ENCODE measurements at places on chromosomes 12 and 14.

GRCh38 chr14:60348211-60348610 is 99.2 kb downstream of the PPM1A start:
- DNase-seq, result no peak

DNA sequence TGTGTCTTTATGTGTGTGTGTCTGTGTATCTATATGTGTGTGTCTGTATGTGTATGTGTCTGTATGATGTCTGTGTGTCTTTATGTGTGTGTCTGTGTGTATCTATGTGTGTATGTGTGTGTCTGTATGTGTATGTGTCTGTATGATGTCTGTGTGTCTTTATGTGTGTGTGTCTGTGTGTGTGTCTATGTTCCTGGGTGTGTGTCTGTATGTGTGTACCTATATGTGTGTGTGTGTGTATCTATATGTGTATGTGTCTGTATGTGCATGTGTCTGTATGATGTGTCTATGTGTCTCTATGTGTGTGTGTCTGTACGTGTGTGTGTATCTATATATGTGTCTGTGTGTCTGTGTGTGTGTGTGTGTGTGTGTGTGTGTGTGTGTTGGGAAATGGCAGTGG is 19.0 kb upstream of the CD9 start:
- no peak for DNase-seq

GRCh38 chr14:78403278-78403815 is 233.2 kb downstream of the NRXN3 start:
- no peak for DNase-seq

- DNase-seq, result no peak
Measured at GRCh38 chr12:40559865-40560264, 132.4 kb upstream of the CNTN1 start.

GRCh38 chr12:57470970-57471656 is 8.6 kb downstream of the ARHGAP9 start:
- DNase-seq, result no peak

DNA sequence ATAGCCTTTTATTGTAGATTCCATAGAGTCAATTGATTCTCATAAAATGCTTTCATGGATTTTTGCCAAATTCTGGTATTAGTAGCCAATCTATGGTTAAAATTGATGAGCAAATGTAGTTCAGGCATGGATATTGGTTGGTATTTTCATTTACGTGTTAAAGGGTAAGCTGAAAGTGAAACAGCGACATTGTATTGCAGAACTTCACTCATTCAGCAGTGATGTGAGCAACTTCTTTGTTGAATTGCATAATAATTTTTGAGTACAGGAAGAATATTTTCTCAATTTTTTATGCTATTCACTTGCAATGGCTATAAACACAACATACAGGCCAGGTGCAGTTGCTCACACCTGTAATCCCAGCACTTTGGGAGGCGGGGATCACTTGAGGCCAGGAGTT is 24.2 kb upstream of the FAM222A start:
- no peak for DNase-seq

- DNase-seq, result no peak
Measured at GRCh38 chr12:123041042-123041531, 60.6 kb downstream of the ARL6IP4 start.

DNA sequence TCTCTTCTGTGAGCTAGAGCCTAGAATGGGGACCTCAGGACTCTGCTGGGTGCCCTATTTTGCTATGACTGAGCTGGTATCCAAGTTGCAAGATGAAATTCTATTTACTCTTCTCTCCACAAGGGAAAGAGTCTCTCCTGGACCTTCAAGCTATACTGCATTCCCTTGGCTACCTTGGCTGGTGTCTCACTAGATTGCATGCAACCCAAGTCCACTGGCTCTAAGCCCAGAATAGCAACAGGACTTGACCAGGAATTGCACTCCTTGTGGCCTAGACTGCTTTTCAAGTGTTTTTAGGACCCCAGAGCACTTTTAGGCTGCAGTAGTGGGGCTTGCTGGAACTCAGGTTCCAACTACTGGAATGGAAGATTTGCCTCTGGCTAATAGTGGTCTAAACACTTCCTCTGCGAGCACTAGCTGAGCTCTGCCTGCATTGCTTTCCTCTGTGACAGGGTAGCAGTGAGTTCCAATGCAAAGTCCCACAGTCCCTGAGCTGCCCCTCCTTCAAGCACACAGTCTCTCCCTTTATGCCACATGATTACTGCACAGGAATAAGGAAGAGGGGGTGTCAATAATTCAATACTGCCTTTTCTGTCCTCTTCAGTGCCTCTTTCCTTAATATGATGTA is 1009.1 kb upstream of the FLRT2 start:
- DNase-seq, result no peak

- DNase-seq, result no peak
Measured at GRCh38 chr12:1741154-1741949, 50.5 kb downstream of the ADIPOR2 start.

DNA sequence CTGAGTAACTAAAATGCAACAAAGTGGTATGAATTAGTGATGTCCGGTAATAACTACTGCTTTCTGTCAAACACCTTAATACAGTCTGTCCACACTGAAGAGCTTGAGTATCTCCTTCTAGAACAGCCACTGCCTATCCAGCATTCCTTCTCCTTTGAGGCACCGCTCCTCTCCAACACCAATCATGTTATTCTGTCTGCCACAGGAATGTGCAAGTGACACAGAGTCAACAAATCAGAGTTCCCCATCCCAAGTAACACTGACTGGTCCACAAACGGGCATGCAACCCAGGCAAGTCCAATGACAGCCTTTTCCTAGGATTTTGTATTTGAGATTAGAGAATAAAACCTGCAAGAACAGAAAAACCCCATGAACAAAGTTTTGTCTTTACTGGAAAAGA is 3.8 kb downstream of the GXYLT1 start:
- DNase-seq, result no peak

GRCh38 chr14:58992935-58993334 is 195.5 kb upstream of the DAAM1 start:
- DNase-seq, result no peak

DNA sequence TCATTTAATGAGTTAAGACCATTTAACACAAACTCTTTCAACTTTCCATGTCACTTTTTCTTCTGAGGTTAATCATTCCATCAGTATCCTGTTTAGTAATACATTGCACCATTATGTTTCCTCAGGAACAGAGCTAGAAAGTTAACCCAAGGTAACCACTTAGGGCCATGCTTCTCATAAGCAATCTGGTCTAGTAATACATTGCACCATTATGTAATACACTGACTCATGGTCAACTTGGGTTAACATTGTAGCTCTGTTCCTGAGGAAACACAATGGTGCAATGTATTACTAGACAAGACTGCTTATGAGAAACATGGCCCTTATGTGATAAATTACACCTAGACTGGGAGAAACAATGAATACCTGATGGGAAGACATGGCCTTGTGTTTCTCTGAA is 21.7 kb downstream of the ERH start:
- DNase-seq, result no peak

GRCh38 chr12:121678716-121679300 is 9.4 kb upstream of the MORN3 start:
- no peak for DNase-seq

GRCh38 chr14:94970941-94971730 is 186.2 kb downstream of the DICER1 start:
- DNase-seq, result no peak

DNA sequence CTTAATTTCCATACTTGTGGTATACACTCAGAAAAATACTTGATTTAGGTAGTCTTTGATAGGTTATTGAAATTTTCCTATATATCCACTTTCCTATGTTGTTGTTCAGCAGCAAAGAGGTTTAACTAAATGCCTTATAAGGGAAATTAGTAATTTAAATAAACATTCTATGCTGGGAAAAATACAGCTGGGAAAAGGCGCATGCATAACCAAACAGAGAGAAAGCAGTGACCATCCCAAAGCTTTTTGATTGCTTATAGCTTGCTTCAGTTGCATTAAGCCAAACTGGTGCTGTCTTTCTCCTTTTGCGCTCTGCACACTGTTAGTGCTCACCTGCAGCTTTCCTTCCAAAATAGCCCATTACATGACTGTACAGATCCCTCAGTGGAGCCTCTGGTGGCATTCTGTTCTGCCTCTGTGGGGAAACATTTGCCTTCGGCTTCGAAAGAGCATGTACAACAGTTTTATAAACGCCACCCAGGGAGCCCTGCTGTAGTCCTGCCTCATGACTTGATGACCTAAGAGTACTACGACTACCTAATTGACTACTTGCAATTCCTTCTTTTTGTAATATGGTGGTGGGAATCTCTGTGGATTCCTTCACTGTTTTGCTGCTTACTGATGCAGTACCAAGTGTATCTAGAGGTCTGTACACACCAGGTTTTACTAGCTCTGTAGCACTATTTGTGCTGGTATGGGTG is 120.8 kb downstream of the RALGAPA1 start:
- no peak for DNase-seq

DNA sequence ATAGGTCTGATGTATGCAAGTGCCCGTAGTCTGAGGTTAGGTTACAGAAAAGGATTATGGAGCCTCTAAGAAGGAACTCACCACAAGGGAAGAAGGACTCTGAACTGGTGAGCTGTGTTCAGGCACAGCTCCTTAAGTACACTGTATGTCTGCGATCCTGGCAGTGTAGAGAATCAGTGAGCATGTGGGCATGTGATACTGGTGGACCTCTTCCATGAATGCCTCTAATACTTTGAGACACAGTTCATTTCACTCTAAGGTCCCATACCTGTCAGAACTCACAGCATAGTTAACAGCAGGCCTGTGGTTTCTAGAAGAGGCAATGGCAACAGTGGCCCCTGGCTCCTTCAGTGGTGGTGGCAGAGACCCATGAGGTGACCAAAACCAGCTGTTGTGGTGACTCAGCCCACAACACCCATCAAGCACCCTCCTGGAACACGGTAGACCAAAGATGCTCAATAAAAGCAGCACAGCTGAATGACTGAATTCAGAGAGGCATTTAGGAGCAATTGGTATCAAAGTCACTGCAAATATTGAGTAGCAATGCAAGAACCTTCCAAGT is 6.9 kb upstream of the OR6J1 start:
- DNase-seq, result no peak

DNA sequence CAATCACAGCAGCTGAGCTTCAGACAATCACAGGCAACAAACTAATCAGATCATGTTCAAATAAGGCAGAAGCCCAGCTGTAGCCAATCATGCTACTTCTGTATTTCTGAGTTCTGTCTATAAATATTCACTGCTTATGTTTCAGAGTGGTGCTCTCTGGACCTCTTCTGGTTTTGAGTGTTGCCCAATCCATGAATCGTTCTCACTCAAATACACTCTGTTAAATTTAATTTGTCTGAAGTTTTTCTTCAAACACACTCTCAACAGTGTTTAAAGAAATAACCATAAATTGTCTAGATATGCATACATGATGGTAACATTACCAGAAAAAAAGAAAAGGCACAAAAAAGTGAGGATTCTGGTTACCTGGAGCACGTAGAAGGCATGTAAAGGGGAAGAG is 77.9 kb upstream of the BBS10 start:
- DNase-seq, result no peak

DNA sequence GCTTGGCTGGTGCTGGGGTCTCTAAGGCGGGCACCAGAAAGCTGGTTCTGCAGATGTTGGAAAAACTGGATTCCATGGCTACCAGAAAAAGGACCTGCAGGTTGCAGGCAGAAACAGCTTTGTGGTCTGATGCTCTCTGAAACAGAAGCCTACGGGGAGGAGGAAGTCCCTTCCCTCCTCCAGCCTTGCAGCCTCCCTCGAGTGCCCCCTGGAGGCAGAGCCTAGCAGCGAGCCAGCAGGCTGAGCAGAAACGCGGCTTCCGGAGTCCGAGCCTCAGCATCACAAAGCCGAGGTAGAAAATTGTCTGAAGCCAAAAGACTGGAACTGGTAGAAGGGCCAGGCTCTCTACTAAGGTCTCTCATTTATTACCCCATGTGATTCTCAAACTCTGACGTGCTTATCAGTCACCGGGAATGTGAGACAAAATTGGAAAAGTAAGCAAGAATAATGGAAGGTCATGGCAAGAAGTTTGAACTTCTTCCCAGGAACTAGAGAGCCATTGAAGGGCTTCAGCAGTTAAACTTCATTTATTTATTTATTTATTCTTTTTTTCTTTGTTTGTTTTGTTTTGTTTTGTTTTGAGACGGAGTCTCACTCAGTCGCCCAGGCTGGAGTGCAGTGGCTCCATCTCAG is 82.2 kb upstream of the CPSF6 start:
- DNase-seq, result peak; percentile 75

DNA sequence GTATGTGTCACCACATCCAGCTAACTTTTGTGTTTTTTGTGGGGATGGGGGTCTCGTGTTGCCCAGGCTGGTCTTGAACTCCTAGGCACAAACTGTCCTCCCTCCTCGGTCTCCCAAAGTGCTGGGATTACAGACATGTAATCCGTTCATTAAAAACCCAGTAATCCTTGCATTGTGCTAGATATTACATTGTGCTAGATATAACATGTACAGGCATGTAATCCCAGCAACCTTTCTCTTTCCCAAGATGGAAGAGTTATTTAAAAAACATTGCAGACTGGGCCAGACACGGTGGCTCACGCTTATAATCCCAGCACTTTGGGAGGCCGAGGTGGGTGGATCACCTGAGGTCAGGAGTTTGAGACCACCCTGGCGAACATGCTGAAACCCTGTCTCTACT is 19.7 kb downstream of the ELK3 start:
- DNase-seq, result no peak

DNA sequence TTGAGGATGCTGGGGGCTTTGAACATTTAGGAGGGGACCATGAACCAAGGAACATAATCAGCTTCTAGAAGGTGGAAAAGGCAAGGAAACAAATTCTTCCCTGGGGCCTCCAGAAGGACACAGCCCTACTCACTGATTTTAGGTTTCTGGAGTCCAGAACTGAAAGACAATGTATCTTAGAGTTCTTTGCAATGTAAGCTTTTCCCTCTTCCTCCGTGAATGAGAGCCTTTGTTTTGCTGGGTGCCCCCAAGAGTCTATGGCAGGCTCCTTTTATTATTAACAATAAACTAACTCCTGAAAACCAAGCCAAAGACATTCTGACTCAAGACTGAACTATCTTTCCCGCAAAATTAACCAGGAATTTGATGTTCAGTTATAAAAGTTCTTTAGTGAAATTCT is 204.1 kb downstream of the STXBP6 start:
- no peak for DNase-seq

- DNase-seq, result no peak
Measured at GRCh38 chr14:77599889-77600288, 16.5 kb downstream of the SPTLC2 start.

DNA sequence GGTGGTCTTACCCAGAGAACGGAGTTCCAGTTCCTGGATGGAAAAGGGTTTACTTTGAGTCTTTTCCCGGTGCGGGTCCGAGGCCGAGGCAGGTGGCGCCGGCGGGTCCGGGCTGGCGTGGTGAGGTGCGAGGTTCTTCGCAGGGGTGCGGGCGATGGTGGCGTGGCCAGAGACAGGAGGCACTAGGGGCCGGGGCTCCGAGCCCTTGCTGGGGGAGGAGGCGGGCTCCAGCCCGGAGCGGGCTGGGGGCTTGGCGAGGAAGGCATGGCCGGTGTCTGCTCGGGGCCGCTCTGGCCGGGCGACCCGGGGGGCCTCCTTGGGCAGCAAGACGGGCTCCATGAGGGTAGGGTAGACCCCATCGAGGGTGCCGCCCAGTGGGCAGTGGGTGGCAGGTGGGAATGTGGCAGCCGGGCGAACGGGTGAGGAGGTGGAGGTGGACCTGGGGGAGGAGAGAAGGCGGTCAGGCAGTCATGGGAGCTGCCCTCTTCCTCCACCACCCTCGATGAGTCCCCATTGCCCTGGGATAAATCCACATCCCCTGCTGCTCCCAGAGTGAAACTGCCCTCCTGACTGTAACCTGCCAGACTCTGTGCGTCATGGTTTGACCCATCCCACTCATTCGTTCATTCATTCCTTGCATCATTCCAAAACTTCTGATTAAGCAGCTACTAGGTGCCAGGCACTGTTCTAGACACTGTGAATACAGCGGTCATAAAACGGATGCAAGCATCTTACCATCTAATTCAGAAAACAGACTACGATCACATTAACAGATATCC is 42.0 kb downstream of the RFLNA start:
- no peak for DNase-seq

- DNase-seq, result no peak
Measured at GRCh38 chr12:125028106-125028505, 34.7 kb downstream of the BRI3BP start.
